ENCODE measurements at places on chromosomes 6 and 20.

DNA sequence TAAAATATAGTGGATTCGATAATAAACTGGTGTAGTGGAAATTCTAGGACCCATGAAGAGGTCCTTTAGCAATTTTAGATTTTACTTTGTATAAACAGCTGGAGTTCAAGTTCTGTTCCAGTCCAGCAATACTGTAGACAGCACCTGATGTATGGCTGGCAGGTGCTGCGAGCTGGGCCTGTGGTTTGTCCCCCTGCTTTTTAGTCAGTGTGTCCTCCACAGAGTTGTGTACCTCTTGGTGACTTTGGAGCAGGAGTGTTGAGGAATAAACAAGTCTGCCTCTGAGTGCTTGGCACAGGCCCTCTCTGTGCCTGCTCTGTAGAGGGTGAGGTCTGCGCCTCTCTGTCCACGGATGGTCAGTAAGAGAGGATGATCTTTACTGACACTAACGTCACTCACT, 13.8 kb downstream of the STX16 start:
- DNase-seq, result no peak

- DNase-seq, result no peak
These were observed 292.0 kb downstream of the ALDH8A1 start for GRCh38 chr6:134657751-134658527.

DNA sequence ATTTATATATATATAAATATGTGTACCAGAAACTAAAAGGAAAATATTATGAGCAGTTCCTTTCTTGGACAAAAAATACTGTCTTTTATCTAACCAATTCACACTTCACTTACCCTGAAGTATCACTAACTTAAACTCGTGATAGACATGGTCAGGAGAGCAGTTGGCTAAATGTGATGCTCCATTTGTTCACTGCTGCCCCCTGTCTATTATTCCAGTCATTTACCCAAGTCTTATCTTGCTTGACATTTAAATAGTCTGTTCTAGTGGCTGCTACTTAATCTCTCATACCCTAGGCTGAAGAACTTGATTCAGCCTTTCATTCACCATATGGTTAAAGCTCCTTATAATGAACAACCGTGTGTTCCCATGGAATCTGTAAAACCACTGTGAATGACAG, 789.6 kb upstream of the EYS start:
- no peak for DNase-seq

GRCh38 chr6:160221423-160221822, 37.2 kb downstream of the SLC22A2 start:
- DNase-seq, result no peak

GRCh38 chr6:99520855-99521632, 5.8 kb upstream of the USP45 start:
- peak; percentile 59 for DNase-seq

GRCh38 chr20:6026051-6026450, 27.8 kb downstream of the LRRN4 start:
- DNase-seq, result no peak

DNA sequence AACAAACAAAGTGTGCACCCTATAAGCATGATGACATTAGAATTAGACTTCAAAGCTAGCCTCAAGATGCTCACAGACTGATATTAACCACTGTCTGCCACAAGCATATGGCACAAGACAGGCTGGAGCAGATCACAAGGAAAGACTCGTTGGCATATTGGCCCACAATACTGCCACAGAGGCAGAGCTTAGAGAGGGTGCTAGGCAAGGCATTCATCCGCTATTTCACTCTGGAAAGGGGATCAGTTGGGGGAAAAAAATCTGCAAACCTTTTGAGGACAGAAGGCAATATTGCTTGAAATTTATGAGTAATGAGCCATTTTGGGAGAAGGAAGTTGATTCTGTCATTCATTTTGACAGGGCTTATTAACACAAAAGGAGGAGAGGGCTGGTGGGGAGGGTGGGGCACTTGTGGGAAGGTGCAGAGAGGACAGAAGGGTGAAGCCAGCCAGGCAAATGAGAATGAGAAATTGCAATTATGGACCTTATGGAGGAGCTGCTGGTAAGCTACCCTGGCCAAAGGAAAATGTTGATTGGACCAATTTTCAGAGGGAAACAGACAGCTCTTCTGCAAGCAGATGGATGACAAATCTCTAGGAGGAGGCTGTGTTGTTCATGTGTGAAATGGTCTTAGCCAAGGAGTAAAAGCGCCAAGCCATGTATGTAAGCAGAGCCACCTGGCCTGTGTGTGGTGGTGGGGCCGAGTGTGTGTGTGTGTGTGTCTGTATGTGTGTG, 187.7 kb downstream of the GMPR start:
- DNase-seq, result no peak

DNA sequence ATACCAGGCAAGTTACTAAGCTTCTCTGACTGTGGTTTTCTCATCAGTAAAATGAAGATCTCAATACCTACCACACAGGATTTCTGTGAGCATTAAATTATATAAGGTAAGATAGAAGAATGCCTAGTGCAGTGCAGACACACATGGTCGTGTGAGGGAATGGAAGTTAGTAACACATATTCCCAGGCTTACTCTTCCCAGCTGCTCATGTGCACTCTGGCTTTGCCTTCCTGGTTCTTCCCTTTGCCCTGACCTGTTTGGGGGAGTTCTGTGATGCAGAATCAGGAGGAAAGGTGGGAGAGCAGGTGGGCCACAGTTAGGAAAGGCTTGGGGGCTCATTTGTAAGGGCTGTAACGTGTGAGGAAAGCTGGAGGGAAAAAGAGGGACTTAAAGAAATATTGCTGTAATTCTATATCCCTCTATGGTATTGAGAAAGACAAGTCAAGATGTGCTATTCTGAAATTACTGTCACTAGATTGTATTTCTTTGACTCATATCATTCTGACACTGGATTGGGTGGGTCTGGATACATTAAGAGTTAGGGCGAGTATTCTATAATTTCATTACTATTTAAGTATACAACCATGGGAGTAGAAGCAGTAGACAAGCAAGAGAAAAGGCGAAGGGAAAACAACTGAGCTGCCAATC, 47.7 kb downstream of the FYN start:
- DNase-seq, result no peak

DNA sequence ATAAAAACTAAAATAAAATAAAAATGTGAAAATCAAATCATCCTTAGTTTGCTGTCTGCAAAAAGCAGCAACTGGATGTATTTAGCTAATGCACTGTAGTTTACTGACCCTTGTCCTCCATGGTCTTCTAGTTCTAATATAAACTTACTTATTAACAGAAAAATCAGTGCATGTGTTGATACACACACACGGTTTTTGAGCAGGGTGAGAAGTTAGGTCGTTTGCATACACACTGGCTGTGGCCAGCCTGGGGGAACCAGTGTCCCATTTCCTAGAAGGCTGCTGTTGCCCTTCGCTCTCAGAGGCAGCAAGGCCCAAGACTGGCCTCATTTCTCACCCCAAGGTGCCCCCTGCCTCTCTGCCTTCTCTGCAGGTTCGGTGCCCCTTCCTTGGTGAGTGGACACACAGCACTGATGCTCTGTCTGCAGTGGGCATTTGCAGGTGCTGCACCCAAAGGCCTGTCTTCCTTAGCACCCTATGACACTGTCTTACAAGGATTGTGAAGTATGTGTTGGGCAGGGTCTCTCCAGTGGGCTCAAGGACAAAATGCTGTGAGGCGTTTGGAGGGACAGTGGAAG, 168.5 kb downstream of the SCP2D1 start:
- DNase-seq, result no peak

DNA sequence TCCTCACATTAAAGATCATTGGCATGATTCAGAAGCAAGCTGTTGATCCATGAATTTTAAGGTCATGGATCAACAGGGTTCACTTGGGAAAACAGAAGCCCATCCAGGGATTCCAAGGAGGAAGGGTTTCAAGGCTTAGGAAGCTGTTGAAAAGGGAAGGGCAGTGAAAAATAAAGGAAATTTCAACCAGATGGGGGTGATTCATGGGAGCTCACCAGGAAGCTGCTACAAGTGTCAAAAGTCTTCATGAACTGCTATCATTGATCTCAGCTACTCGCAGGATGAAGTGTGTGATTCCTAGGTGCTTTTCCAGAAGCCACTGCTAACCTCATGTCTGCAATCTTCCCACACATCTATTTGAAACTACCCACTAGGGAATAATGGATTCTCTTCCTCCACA, 26.2 kb downstream of the ADTRP start:
- DNase-seq, result no peak

Data from omental fat pad (tissue), 4 donors.